Posterior cingulate gyrus (tissue), 11 donors: ENCODE measurements at places on chromosomes 5 and 9.
A peak's percentile ranks its signal among the peaks of the same experiment; 100 is the strongest.

DNA sequence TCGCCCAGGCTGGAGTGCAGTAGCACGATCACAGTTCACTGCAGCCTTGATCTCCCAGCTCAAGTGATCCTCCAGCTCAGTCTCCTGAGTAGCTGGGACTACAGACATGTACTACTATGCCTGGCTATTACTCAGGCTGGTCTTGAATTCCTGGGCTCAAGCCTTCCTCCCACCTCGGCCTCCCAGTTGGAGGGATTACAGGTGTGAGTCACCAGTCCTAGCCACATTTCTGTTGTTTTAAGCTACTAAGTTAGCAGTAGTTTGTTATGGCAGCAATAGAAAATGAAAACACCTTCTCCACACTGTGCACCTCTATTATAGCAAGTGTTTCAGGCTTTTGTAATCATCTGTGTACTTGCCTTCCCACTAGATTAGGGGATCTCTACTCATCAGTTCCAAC, 588.9 kb upstream of the TLE4 start:
- DNase-seq: no peak

DNA sequence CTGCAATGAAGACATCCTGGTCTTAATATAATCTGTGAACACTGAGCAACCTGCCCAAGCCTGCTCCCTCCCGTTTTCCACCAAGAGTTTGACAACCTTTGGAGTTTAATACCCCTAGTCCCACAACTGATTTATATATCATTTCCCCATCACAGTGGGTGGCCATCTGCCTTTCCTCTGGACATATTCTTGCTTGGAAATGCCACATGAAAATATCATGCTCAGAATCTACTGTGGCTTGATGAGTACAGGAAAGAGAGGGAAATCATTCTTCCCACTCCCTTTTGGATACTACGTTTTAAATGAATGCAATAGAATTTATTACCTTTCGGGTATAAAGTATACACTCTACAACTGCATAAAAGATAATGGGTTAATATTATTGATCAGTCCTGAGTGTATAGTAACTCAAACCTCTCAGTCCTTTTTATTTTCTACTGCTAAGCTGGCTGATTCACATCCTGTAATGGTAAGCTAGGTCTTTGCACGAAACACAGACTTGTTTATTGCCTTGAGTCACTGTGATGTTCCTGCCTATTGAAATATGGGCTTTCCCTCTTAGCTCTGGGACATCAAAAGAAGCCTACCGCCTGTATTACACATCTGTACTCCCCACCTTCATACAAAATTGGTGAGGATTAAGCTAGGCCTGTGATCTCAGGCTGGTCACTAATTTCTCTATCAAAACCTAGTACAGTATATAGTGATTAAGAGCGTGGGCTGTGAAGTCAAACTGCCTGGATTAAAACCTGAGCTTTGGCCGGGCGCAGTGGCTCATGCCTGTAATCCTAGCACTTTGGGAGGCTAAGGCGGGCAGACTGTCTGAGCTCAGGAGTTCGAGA, 67.6 kb upstream of the NR5A1 start:
- no peak for DNase-seq

DNA sequence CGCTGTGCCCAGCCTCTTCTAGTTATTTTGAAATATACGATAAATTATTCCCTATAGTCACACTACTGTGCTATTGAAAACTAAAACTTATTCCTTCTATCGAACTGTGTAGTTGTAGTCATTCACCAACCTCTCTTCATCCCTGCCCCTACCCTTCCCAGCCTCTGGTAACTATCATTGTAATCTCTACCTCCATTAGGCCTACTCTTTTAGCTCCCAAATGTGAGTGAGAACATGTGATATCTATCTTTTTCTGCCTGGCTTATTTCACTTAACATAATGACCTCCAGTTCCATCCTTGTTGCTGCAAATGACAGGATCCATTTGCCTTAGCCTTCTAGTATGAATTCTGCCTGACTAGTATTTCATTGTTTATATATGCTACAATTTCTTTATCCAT, 127.4 kb downstream of the PSAT1 start:
- no peak for DNase-seq

DNA sequence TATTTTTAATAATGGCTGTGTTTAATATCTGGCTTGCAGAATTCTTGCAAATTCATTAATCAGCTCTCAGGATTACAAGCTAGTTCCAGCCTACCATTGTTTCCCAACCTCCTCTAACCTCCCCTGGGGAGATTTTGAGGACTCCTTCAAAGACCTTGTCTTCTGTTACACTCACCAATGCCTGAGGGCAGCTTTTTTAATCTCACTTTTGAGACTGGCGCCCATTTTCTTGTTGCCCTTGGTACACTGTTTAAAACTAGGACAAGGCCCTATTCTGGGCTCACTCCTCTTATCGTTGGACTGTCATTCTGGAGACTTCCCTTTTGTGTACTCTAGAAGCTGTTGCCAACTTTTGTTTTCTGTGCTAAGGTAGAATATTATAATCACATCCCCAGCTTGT, 13.6 kb upstream of the EQTN start:
- DNase-seq: no peak

GRCh38 chr9:27787891-27788290, 214.6 kb upstream of the C9orf72 start:
- DNase-seq: no peak

- DNase-seq: no peak
These were observed 154.3 kb downstream of the DENND1A start for GRCh38 chr9:123775289-123776284.

- no peak for DNase-seq
These were observed 59.2 kb upstream of the IRX2 start for GRCh38 chr5:2810644-2811043.

DNA sequence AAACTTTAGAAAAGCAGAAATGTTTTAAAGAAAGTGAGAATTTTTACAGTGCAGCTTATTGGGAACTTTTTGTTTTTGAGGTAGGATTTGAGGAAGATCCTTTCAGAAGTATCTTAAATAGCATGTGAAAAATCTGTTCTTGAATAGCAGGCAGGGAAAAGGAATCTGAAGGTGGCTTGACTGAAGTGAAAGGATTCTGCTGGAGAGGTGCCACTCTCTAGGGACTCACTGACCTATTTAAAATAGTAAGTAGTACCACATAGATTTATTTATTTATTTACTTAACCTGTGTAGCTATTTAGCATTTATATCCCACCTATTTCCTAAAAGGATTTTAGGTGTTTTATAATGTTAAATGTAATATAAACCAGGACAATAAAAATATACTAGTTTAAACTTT, 69.1 kb downstream of the NIPBL start:
- no peak for DNase-seq

DNA sequence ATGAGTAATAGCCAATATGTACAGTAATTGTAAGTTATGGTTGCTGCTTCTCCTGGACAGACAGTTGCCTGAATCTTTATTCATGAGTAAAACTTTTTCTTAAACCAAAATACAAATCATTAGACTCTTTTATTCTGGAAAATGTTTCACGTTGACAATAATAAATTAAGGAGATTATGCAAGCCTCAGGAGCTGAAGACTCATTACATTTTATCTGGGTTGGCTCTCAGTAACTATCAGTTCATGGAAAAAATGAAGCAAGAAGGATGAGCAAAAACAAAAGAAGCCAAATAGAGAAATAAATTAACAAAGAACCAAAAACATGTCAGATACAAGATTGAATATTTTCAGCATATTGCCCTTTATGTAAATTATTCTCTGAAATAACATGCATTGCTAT, 88.9 kb upstream of the PRR16 start:
- no peak for DNase-seq

DNA sequence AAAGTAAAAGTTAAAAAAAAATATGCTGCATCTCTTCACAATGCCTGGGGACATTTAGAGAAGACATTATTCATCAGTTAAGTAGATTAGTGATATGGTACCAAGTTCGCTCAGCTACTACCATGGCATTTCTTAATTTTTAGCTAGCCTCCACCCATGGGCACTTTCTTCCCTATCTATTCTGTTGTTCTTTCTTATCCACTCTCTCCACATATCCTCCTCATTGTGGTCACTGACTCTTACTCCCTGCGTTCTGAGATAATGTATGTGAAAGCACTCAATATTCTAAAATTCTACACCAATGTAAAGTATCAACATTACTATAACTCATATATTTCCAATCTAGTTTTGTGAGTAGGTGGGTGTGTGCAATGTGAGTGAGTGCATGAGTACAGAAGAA, 609.7 kb upstream of the DAB2 start:
- DNase-seq: no peak

DNA sequence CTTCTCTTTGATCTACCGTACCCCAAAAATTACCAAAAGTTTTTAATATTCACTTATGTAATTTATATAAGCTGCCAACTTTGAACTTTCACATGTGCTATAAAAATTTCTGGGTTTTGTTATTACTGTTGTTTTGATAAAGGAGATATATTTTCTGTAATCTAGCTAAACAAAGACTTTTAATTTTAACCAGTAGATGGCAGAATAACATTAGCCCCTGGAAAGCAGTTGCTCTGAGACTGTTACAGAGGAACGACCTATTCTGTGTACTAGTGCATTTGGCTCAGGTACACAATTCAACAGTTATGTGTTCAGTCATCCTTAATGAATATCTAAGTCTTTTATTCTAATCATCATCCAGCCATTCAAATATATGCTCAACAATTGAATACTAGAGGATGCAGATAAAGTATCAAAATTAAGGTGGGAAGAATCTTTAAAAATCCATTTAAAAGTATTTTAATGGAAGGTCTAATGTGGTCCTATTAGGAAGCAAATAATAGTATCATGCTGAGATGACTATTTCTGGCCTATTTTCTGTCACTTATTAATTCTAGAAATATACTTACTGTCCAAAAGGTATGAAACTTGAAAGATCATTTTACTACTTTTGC, 8.6 kb downstream of the KLHL9 start:
- no peak for DNase-seq

GRCh38 chr5:73451224-73452130, 2.9 kb upstream of the FOXD1 start:
- DNase-seq: no peak

GRCh38 chr9:137602661-137603060, 2.8 kb upstream of the ARRDC1 start:
- no peak for DNase-seq

DNA sequence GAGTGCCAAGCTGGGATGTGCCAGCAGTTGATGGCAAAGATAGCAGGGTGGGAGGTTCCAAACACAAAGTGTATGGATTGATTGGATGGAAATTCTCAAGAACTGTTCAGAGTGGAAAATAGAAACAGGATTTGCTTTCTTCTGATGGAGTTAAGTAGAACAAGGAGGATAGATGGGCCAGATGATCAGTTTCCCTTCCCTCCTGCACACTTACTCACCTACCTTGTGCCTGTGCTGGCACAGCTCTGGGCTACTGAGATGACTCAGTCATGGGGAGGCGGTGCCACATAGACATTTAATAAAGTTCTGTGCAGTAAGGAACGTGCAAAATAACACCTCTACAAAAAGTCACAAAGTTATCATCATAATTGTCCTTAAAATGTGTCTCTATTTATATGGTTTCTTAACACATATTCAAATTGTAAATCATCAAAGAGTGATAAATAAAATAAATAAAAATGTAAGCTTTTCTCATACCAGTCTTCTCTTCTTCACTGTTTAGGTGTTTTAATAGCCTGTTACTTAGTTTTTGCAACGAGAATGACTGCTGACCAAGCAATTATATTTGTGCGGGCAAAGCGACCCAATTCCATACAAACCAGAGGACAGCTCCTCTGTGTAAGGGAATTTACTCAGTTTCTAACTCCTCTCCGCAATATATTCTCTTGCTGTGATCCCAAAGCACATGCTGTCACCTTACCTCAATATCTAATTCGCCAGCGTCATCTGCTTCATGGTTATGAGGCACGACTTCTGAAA, 12.7 kb downstream of the PTPDC1 start:
- DNase-seq: peak; percentile 59

DNA sequence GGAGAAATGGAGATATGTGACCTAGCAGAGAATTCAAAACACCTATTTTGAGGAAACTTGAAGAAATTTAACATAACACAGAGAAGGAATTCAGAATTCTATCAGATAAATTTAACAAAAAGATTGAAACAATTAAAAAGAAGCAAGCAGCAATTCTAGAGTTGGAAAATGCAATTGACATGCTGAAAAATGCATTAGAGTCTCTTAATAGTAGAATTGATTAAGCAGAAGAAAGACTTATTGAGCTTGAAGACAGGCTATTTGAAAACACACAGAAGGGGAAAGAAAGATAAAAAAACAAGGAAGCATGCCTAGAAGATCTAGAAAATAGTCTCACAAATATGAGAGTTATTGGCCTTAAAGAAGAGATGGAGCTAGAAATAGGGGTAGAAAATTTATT, 87.8 kb upstream of the SLC1A1 start:
- DNase-seq: no peak

- no peak for DNase-seq
These were observed 4.5 kb downstream of the OCLN start for GRCh38 chr5:69497006-69497520.

- no peak for DNase-seq
These were observed 53.0 kb downstream of the CXXC5 start for GRCh38 chr5:139701056-139701741.

GRCh38 chr9:99859243-99859980, 37.7 kb downstream of the NR4A3 start:
- no peak for DNase-seq

- no peak for DNase-seq
These were observed 12.8 kb upstream of the TEX48 start for GRCh38 chr9:114694719-114695269.

GRCh38 chr5:116880150-116880549, 305.5 kb upstream of the SEMA6A start:
- no peak for DNase-seq

DNA sequence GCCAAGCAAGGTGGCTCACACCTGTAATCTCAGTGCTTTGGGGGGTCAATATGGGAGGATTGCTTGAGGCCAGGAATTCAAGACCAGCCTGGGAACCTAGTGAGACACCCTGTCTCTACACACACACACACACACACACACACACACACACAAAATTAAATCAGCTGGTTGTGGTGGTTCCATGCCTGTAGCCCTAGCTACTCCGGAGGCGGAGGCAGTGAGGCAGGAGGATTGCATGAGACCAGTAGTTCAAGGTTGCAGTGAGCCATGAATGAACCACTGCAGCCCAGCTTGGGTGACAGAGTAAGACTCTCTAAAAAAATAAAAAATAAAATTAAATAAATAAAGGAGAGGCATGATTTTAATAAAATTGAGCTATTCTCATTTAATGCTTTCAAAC, 13.1 kb downstream of the CEMIP2 start:
- no peak for DNase-seq

- no peak for DNase-seq
These were observed 46.1 kb upstream of the TMED7 start for GRCh38 chr5:115671939-115672338.

- DNase-seq: no peak
These were observed 41.6 kb downstream of the KIAA1191 start for GRCh38 chr5:176319827-176320554.

DNA sequence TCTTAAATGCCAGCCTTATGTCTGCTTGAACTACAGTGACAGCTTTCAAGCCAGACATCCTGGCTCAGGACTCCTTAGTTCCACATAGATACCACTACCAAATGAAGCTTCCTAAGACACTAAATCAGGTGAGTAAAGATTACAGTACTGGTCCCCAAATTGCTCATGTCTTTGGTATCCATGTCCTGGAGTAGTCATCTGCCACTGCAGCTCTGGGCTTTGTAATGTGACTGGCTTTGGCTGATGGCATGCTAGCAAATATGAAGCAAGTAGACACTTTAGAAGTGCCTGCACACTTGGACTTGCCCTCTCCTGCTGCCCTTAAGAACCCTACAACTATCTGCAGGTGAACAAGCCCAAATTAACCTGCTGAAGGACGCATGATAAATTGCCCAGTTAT, 334.9 kb downstream of the BNC2 start:
- DNase-seq: no peak
